ENCODE measurements at places on chromosomes 4 and X.

GRCh38 chrX:29237972-29238371 lies 650.7 kb downstream of the IL1RAPL1 start:
- DNase-seq, result no peak

DNA sequence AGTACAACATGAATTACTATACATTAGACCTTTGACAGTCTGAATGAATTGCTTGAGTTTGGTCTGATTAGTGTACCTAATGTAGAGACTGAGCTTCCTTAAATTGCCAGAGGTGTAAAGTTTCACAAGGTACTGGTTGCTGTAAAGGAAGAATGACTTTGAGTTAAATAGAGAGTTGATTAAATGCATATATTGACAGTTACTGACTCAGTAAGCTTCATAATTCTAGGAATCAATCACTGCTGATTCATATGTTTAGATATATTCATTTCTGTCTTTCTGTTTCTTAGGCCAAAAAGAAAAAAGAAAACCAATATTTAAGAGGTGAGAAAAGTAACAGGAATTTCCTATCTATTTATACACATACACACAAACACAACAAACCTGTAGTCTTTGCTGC lies 16.2 kb upstream of the ART3 start:
- no peak for DNase-seq

DNA sequence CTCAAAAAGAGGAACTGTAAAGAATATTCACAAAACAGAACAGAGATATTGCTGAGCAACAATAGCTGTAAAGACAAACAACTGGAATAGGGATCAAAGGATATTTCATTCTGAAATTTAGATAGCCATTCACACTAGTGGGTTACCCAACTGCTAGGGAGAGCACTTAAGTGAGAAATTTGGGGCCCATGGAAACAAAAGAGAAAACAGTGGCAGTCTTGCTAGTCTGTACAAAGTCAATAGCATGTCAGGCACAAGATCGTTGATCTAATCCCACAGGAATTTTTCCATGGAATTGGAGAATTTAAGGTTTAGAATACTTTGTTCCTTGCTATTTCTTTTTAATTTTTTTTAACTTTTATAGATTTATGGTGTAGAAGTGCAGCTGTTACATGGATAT lies 467.0 kb downstream of the PCDH18 start:
- DNase-seq, result no peak

GRCh38 chr4:39637586-39638353 lies 895 bp downstream of the SMIM14 start:
- DNase-seq, result peak; percentile 40

DNA sequence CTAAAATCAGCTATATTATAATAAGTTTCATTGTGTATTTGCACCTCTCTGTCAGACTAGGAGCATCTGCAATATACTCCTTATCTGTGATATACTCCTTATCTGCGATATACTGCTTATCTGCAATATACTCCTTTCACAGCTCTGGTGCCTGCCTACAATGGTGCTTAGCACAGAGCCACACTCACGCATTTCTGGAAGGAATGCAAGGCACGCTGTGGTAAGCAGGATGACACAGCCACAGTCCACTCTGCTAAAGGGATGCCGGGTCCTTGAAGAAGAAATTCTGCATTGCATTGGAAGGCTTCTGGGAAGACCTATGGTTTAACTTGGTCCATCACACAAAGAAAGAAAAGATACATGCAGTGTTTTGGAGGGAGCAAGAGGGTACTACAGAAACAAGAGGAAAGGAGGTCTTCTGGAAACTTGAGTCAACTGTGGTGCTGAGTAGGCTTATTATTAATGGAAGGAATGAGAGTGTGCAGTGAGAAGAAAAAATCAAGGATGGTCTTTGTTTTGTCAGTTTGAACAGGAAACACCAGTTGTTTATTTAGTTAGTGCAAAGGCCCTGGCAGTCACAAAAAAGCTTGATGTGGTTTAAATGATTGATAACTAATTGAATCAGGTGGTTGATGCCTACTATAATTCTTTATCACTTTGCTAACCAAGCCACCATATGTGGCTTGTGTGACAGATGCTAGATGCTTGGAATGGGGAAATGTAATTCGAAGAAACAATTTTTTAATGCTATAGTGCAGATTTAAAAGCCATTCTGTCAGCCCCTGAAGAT lies 342.3 kb downstream of the GRXCR1 start:
- no peak for DNase-seq

GRCh38 chrX:24668111-24668510 lies 21.0 kb upstream of the PCYT1B start:
- DNase-seq, result no peak

- no peak for DNase-seq
Measured at GRCh38 chrX:153560000-153560399, 38.9 kb downstream of the CCNQ start.

All from CD4-positive, alpha-beta T cell treated with Interleukin-21 for 1 hour (primary cell).